GM23248 (cell line): ENCODE measurements at places on chromosomes 2 and 18. TPM values are rescaled to one million over a fixed set of nuclear protein-coding genes. Genes with fewer than 3 reads are reported as not detected.
A peak's percentile ranks its signal among the peaks of the same experiment; 100 is the strongest.

GRCh38 chr18:12751891-12752290 lies 49.0 kb downstream of the PSMG2 start:
- H3K27me3 ChIP-seq, result no peaks in the 10 kb centered on the region
- peaks cover 11% of the 10 kb centered on the region for H3K4me1 ChIP-seq
- H3K27ac ChIP-seq, result no peak overlapping the region

DNA sequence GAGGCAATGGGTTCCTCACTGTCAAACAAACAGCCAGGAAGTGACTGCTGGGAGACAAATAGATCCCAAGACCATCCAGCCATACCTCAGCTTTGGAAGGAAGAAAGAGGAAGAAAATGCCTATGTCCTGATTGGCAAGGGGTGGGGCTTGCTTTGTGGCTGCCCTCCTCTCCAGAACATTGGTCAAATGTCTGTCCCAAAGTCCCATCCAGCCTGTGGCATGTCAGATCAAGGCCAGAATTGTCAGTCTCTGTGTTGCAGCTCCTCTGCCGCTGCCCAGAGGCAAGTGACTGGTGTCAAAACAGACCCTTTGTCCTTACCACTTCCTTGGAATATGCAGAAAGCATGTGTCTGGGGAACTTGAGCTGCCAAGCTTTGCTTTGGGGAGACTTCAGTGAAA lies 63.0 kb upstream of the SMAD2 start:
- DNase-seq, result no peak
- H3K36me3 ChIP-seq, result no peaks in the 10 kb centered on the region
- H3K27ac ChIP-seq, result no peak overlapping the region
- no peaks in the 10 kb centered on the region for H3K4me1 ChIP-seq

DNA sequence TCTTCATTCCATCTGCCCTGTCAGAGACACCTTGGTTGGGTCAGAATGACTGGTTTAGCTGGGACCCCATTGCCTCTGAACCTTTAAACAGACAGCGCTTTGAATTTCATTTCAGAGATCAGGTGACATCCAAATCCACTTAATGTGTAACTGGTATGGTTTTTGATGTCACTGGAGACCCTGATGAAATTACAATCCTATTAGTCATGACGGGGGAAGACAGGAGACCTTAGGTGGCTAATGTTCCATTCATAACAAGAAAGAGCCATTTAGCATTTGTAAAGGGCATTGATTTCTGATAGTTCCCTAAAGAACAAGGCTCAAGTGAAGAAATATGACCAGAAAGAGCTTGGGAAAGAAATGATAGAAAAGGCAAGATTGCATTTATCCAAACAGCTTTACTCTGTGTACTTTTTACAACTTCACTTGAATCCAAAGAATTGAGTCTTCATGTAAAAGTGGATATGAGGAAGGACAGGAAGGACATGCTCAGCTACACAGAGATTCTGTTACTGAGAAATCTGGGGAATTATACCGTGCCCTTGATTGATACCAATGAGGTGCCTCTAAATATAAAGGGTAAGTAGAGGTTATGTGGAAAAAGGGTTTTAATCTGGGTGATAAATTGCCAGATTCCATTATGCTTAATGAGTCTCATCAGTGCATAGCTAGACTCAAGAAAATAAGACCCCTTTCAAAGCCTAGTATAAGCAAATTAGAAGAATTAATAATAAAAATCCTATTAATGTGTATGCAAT lies 198.2 kb downstream of the NCKAP5 start:
- H3K4me3 ChIP-seq, result no peak overlapping the region
- H3K27ac ChIP-seq, result no peak overlapping the region
- DNase-seq, result no peak
- no peaks in the 10 kb centered on the region for H3K36me3 ChIP-seq
- no peaks in the 10 kb centered on the region for H3K27me3 ChIP-seq
- H3K4me1 ChIP-seq, result no peaks in the 10 kb centered on the region

Gene GTF2A1L
- polyA plus RNA-seq, result 0.13 and 0.27 TPM in 2 replicates

- no peaks in the 10 kb centered on the region for H3K27me3 ChIP-seq
- H3K27ac ChIP-seq, result no peak overlapping the region
- DNase-seq, result no peak
- peaks cover 34% of the 10 kb centered on the region for H3K4me1 ChIP-seq
- no peak overlapping the region for H3K4me3 ChIP-seq
Measured at GRCh38 chr2:188664416-188664815, 309.8 kb upstream of the COL3A1 start.

Gene EFR3B
- 0.51 and 0.75 TPM in 2 replicates for polyA plus RNA-seq

GRCh38 chr2:98471402-98472131 lies 26.9 kb downstream of the INPP4A start:
- no peaks in the 10 kb centered on the region for H3K27me3 ChIP-seq
- H3K4me3 ChIP-seq, result no peak overlapping the region
- no peaks in the 10 kb centered on the region for H3K36me3 ChIP-seq
- no peak overlapping the region for H3K27ac ChIP-seq
- no peak for DNase-seq

Gene MFSD2B
- polyA plus RNA-seq, result 0.58 TPM in 1 of 2 replicates, not detected in the other

GRCh38 chr2:171316755-171317337 lies 116.9 kb downstream of the METTL8 start:
- H3K27ac ChIP-seq, result no peak overlapping the region
- peaks cover 3% of the 10 kb centered on the region; the same call in 1 of the 2 replicates for H3K4me1 ChIP-seq
- no peak for DNase-seq
- no peak overlapping the region for H3K4me3 ChIP-seq
- H3K27me3 ChIP-seq, result no peaks in the 10 kb centered on the region

DNA sequence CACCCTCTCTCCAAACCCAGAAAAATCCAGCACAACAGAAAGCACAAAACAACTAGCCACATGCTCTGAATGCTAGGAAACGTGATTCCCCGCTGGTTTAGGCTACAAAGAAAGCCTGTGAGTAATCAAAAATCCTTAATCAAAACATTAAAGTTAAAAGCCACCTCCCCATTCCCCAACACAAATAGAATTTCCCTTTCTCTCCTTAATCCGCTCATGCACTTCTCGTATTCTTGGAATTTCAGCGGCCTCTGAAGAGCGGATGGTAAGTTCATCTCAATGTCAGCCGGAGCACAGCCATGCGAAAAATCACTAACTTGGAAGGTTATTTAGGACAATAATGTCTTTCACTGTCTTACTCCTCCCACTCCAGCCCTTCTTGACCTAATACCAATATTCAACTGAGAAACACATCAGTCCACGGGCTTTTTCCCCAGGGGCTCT lies 126.7 kb downstream of the OSBPL1A start:
- H3K36me3 ChIP-seq, result no peaks in the 10 kb centered on the region
- peak overlapping the region; percentile 92 for H3K4me3 ChIP-seq
- H3K27me3 ChIP-seq, result no peaks in the 10 kb centered on the region

Gene STK36
- 19.2 and 22.2 TPM in 2 replicates for polyA plus RNA-seq

DNA sequence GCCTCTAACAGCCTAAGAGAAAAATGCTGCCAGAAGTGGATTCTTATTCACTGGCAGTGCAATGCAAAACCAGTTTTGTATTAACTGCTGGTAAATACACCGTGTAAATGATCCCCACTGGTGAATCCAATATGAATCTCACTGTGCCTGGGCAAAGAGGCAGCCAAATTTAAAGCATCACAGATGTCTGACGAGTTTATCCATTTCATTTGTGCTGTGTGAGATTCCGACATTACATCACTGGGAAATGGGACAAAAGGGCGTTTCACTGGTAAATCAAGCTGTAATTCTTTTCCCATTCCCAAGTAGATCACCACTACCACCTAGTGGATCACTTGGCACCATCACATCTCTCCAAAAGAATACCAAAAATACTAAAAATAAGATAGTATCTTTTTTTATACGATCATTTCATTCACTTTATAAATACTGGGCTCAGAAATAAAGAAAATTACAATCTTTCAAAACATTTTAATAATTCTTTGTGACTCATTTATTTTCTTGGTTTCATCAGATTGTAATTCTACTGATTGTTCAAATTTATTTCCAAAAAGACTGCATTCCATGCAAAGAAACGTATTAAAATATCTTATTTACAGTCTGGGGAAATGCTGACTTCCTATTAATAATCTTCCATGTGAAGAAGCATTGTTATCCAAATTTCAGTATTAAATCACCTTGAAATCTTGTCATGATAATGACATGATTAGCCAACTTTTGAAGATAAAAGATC lies 125.6 kb downstream of the GRB14 start:
- no peaks in the 10 kb centered on the region for H3K4me1 ChIP-seq
- no peaks in the 10 kb centered on the region for H3K36me3 ChIP-seq
- H3K4me3 ChIP-seq, result no peak overlapping the region
- DNase-seq, result peak; percentile 78

Gene ZNF892
- 0.79 and 1.0 TPM in 2 replicates for polyA plus RNA-seq

DNA sequence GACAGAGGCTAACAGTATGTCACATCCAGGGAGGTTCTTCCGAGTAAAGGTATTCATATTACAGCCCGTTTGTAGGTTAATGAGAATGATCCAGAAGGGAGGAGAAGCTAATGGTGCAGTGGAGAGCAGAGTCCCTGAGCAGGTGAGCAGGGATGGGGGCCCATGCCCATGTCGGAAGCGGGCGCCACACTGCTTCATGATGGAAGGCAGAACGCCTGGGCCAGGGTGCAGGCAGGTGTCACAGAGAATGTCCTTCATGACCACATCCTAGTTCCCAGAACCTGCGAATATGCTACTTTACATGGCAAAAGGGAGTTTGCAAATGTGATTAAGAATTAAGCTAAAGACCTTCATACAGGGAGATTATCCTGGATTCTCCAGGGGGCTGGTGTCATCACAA lies 4.0 kb downstream of the HES6 start:
- H3K36me3 ChIP-seq, result no peaks in the 10 kb centered on the region
- DNase-seq, result no peak
- no peak overlapping the region for H3K27ac ChIP-seq
- H3K27me3 ChIP-seq, result peaks cover 39% of the 10 kb centered on the region
- H3K4me1 ChIP-seq, result no peaks in the 10 kb centered on the region

DNA sequence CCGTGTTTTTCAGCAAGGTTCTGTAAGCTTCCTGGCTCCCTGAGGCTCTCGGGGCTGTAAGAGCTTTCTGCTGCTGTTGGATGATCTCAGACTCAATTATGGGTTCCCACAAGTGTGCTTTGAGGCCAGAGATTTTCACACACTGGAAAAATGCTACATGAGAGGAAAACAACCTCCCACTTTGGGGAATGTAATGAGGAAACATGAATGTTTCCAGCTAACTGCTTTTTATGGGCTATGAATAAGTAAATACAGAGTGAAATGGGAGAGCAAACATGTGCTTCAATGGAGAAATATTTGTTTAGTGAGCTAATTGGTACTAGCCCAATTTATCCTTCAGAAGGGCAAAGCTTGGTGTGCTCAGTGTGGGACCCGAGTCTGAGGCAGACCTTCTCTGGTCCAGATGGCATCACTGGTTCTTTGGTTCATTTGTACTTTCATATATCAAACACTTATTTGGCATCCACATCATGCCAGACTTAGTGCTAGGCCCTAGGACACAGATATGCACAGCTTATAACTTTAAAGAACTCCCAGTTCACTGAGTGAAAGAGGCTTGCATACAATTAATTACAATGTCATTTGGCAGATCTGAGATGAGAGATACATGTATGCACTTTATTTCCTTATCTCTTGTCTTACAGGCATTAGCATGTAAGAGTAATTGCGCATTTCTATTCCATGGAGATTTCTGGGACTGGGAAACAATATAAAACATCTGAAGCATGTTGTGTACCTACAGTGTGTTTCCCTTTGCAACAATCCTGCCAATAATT lies 248.8 kb downstream of the RDH14 start:
- H3K4me1 ChIP-seq, result peaks cover 15% of the 10 kb centered on the region
- no peaks in the 10 kb centered on the region for H3K27me3 ChIP-seq
- peak overlapping the region; percentile 24; the same call in 1 of the 2 replicates for H3K4me3 ChIP-seq

Gene EML6
- polyA plus RNA-seq, result 0.49 and 0.76 TPM in 2 replicates
